T-helper 17 cell (primary cell): ENCODE measurements at places on chromosomes 7 and 10.
A peak's percentile ranks its signal among the peaks of the same experiment; 100 is the strongest.

DNA sequence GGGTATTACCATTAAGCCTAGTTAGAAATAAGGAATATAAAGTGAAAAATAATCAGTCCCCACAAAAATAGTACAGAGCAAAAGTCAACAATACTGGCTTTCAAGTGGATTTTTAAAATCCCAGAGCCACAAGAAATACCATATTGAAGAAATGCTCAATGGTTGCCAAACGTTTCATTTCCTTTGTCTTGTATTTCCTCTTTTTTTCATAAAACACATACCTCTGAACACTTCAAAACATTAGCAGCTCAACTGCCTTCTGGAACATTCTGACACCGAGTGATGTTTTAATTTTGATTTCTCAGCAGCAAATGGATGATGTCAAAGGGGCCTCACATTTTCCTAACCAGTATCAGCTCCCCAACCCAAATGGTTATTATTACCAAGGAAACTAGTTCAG lies 10.5 kb downstream of the NOD1 start:
- no peak for DNase-seq

DNA sequence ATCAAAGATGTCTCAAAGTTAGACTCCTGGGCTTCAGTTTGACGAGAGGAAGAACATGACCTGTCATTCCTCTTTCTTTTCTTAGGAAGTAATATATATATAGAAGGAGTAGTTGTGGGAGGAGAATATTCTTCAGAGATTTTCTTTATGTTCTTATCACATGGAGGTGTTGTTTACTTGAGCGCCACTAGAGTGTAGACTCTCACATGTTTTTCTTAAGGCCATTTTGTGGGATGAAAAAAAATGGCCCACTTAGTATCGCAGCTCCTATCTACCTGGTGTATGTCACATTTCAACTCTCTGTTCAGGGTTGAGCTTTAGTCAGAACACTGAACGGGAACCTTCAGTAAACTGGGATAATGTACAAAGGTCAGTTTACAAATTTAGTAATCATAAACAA lies 645.2 kb downstream of the PHTF2 start:
- no peak for DNase-seq

DNA sequence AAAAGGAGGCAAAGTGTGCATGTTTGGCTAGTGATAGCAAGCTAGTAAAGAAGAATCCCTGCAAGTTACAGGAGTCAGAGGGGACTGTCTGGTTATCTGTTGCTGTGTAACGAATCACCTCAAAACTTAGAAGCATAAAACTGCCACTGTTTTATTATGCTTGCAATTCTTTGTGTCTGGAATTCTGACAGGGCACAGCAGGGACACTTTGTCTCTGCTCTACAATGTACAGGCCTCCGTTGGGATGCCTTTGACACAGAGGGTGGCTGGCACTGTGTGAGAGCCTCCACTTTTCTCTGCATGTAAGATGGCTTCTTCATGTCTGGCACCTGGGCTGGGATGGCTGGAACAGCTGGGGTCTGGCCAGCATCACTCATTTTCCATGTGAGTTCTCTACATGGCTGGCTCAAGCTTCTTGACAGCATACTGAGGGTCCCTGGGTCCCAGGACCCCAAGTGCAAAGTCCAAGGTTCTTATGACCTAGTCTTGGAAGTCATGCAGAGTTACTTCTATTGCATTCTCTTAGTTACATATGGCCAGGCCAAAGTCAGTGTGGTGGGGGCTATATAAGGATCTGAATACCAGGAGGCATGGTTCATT lies 276.9 kb downstream of the RPS24 start:
- DNase-seq: no peak

- DNase-seq: no peak
Observed at GRCh38 chr10:123134915-123135414, 805 bp upstream of the HMX3 start.

- no peak for DNase-seq
Observed at GRCh38 chr7:132604121-132604520, 27.9 kb upstream of the PLXNA4 start.

DNA sequence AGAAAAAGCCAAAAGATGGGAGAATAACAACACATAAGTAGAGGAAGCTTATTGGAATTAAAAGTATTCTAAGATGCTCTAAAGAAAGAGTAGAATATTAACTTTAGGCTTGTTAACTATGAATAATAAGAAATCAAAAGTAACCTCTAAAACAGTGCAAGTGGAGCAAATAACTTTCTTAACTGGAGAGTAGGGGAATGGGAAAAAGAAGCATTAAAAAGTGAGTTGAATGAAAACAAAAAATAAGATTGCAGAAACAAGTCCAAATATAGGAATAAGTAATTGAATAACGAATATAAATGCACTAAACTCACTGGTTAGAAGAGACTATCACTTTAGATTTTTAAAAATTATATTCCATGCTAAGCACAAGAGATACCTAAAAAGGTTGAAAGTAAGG lies 63.9 kb downstream of the HECTD2 start:
- DNase-seq: no peak

GRCh38 chr10:30398788-30399187 lies 35.2 kb upstream of the MAP3K8 start:
- DNase-seq: no peak

DNA sequence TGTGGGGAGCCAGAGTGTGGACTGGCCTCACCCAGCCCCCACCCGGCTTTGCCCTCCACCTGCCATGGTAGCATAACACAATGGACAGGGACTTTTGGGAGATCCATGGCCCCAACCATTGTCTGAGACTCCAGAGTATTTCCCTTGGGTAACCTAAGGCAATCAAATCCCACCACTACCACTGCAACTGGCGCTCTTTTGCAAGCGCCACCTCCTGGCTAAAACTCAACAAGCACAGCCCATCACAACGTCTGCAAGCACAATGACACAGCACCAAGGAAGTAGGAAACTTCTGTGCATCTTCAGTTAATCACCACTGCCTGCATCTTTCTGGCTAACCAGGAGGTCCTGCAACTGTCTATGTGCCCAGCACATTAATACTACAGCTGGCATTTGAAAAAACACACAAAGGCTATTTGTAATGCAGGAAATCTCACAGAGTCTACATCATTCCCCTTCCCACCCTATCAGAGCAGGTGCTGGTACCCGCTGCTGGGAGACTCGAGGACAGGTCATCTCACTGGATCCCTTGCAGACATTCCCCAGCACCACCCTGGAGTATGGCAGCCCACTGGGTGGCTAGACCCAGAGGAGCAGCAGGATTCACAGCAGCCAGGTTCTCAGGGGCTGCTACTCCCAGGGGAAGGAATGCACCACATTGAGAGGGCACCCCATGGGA lies 27.7 kb downstream of the ANKRD26 start:
- DNase-seq: no peak

DNA sequence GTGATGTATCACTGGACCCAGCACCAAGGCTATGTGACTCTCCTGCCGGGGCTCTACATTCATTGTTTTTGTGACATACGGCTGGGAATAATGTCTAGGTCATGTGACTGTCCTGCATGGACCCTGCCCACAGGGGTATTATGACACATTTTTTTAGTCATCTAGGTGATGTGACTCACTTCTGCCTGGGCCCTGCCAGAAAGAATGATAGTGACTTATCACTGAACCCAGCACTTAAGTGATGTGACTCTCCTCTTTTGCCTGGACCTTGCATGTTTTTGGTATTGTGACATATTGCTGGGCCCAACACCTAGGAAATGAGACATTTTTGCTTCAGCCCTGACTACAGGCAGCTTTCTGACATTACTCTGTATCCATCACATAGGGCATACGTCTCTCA lies 51.1 kb upstream of the ZNF107 start:
- no peak for DNase-seq

DNA sequence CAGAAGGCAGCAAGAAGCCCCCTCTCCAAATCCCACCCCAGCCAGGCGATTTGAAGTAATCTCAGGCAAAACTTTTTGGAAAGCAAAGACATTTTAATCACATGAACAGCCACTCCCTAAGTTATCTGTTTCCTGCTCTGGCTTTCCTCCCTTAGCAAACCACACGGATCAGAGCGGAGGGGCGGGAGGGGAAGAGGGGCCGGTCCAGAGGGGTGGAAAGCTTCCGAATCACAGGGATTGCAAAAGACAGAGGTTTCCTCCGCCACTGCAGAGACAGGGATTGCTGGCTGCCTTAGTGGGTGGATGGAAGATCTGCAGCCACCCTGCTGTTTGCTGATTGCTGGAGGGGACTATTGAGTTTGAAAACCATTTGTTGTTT lies 41.2 kb downstream of the ZCCHC24 start:
- DNase-seq: no peak

- DNase-seq: no peak
Observed at GRCh38 chr7:81869670-81870069, 99.8 kb upstream of the HGF start.

- DNase-seq: no peak
Observed at GRCh38 chr7:96640054-96640453, 69.6 kb downstream of the SEM1 start.

GRCh38 chr7:140901941-140902302 lies 22.8 kb downstream of the BRAF start:
- DNase-seq: no peak

- DNase-seq: no peak
Observed at GRCh38 chr10:35409094-35409582, 72.8 kb downstream of the CCNY start.

GRCh38 chr7:151008511-151009323 lies 15.6 kb downstream of the ATG9B start:
- peak; percentile 67 for DNase-seq

DNA sequence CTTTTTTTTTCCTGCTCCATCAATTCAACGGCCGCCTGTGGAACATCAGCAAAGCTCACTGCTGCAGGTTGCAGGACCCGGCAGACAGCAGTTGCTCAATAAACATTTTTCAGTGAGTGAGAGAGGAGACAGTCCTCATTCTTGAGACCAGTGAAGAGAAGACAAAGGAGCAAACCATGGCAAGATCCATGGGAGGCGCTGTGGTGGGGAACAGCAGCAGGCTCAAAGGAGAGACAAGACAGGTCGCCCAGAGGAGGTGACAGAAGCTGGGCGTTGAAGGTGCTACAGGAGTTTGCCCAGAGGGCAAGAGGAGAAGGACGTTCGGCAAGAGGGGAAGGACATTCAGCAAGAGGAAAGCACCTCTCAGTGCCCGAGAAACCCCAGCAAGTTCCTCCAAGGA lies 74.5 kb upstream of the FGFR2 start:
- no peak for DNase-seq

- no peak for DNase-seq
Observed at GRCh38 chr10:24681572-24682088, 42.1 kb downstream of the ARHGAP21 start.

GRCh38 chr7:120395526-120396019 lies 122.6 kb downstream of the KCND2 start:
- DNase-seq: no peak

DNA sequence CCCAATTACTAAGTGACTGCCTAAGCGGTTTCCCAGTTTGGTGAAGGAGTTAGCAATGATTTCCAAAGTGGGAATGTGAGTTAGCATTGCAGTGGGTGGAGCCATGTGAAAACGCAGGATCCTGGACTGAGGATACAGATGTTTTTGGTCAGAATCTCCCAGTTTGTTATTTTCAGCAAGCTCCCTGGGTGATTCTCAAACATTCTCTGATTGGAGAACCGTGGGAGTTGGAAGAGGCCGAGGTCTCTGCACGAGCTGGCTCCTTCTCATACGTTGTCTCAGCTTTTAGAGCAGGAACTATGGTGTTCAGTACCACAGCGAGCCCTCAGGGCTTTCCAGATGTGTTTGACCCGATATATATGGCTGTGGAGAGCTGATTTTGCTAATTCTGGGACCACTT lies 396.5 kb upstream of the NPVF start:
- no peak for DNase-seq
